ENCODE measurements at places on chromosomes 12 and 14.

DNA sequence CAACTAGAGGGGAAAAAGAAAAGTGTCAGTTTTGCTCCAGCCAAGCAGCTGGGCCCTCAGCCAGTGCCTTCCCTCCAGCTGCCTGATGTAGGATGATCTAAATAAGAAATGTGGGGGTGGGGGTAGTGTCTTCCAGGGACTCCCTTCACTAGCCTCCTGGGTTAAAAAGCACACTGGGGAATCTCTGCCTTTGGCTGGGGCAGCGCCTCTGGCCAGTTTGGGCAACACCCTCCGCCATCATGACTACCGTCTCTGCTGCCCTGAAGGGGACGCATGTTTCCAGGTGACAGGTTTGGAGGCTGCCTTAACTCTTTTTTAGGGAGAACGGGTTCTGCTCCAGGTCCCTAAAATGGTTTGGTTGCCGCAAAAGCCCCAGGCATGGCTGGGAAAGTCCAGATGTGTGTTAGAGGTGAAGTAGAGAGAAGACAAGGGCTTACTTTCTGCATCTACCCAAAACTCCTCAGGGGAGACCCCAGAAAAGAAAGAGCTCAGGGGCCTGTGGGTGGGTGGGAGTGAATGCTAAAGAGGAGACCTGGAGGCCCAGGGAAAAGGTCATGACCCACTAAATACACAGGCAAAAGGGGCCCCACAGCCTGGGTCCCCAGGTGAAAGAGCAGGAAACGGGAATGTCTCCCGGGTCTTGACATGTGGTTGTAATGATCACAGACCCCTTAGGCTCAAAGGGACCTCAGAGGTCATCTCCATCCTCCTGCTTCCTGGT lies 132.8 kb upstream of the CCND2 start:
- no peak for DNase-seq

DNA sequence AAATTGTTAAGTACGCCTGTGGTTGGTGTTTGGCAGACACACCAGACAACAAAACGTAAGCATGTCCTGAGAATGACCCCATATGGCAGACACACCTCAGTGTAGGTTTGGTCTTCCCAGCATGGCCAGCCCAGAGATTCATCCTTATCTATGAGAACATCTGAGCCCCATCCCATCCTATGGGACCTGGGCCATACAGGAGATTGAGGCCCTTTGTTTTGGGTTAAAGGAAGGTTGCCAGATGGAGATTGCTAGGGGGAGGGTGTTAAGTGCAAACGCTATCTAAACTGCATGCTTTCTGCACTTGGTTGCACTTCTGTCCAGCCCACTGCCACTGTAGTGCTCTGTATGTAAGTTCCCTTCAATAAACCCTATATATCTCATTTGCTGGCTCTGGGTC lies 4.1 kb upstream of the PCNX4 start:
- DNase-seq = no peak

- DNase-seq = no peak
Measured at GRCh38 chr12:113214895-113215400, 6.3 kb upstream of the TPCN1 start.

DNA sequence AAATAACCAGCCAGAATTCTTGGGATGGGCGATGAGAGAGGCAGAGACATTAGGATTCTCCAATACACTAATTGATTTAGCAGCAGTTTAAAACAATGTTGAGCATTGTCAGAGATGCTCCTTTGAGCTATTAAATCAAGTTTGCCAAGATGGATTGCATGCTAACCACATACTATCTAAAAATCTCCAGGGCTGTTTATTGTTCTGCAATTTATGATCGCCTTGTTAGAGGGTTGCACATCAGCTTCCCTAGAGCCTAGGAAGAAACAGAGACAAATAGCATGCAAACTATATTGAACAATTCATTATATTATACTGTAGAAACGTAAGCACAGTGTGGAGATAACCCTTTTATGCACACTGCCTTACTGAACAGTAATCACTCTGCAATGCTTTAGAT lies 599.9 kb downstream of the SOX5 start:
- no peak for DNase-seq

DNA sequence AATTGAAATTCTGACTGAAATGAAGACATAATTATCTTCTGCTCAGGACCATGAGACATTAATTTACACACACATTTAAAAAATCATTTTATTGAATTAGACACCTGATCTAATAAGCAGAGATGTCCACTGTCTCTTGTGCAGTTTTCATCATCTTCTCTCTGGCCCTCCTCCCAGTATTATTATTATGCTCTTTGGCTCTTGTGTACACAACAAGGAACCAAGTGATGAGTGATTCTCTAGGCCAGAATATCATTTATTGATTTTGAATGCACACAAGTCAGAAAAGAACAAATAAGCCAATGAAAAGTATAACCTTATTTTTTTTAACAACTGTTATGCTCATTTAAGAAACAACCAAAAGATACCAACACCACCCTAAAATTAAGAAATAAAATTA lies 244.7 kb upstream of the KRR1 start:
- DNase-seq = no peak

DNA sequence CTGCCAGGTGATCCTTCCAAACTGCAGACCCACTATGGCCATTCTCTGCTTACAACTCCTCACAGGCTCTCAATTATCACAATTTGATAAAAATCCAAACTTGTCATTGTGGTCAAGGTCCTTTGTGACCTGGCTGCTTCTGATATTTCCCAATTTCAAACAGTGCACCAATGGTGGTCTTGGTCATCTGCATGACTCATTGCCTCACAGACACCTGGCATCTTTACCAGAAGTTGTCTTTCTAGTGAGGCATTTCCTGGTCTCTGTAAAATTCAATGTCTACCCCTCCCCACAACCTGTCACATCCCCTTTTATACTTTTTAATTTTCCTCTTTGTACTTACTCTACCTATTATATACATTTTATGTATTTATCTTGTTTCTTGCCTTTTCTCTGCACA lies 17.8 kb upstream of the PAPOLA start:
- DNase-seq = no peak

- no peak for DNase-seq
Measured at GRCh38 chr14:35159742-35160409, 37.5 kb downstream of the PRORP start.

GRCh38 chr12:124183172-124183571 lies 111.7 kb upstream of the RFLNA start:
- no peak for DNase-seq

GRCh38 chr14:74975059-74975810 lies 19.8 kb upstream of the PGF start:
- no peak for DNase-seq

- DNase-seq = no peak
Measured at GRCh38 chr12:6871052-6871957, 1.8 kb downstream of the SPSB2 start.

DNA sequence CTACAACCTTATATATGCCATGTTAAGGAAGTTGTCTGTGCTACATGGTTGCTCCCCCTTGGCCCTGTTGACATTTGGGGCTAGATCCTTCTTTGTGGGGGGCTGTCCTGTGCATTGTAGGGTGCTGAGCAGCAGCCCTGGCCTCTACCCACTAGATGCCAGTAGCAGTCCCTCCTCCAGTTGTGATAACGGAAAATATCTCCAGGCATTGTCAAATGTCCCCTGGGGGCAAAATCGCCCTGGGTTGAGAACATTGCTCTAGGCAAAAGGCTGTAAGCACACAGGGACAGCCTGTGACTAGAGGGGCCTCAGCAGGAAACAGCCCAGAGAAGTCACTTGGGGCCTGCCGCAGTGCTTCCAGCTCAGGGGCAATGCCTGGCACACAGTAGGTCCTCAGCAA lies 1100.3 kb downstream of the BCL11B start:
- no peak for DNase-seq

GRCh38 chr12:124695861-124696260 lies 128.4 kb upstream of the NCOR2 start:
- DNase-seq = no peak

All from CD4-positive, alpha-beta memory T cell (primary cell).